ENCODE measurements at places on chromosomes 1 and 21.

- DNase-seq, result no peak
Observed at GRCh38 chr1:119679223-119679622, 31.2 kb upstream of the ZNF697 start.

- DNase-seq, result no peak
Observed at GRCh38 chr1:116106646-116107045, 4.6 kb upstream of the MAB21L3 start.

DNA sequence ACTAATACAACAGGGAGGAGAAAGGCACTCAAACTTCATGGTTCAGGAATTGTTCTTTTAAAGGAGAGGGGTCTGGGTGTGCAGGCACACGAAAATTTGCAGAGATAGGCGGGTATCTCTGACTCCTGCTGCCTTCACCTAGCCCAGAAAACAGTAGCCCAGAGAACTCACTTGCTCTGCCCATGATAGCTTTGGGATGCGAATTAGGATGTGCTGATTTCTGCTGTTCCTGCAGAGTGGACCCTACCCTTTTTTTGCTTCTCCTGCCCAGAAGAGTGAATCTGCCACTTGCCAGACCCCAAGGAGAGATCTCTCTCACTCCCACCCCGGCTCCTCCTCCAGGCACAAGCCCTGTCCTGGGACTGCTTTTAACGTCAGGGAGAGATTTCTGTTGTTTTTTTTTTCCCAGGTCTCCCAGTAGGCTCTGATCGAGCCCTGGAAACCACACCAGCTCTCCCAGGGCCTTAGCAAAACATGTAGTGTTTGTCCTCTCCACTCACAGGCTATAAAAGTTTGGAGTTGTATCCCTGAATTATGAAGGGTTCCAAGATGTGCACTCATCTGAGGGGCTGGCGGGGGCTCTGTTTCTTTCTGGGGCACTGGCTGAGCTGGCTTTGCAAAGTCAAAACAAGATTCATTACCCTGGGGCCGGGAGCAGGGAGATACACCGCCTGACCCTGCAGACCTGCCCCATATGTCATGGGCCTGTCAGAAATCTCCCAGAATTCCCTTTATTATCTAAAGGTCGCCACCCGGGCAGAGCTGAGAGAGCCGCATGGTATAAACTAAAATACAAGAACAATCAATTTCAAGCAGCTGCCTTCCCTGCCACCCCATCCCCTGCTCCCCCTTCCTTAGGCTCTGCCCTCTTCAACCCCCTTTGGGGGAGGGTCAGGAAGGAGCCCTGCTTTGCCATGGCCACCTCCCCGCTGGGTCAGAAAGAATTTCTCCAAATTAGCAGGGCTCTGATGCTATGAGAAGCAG is 17.9 kb downstream of the PLXNA2 start:
- peak; percentile 78 for DNase-seq

- no peak for DNase-seq
Observed at GRCh38 chr1:182406012-182406411, 5.5 kb upstream of the TEDDM1 start.

- peak; percentile 71 for DNase-seq
Observed at GRCh38 chr1:203556047-203556851, 62.3 kb downstream of the OPTC start.

GRCh38 chr1:6053206-6053546 is 7.5 kb downstream of the KCNAB2 start:
- DNase-seq, result no peak

DNA sequence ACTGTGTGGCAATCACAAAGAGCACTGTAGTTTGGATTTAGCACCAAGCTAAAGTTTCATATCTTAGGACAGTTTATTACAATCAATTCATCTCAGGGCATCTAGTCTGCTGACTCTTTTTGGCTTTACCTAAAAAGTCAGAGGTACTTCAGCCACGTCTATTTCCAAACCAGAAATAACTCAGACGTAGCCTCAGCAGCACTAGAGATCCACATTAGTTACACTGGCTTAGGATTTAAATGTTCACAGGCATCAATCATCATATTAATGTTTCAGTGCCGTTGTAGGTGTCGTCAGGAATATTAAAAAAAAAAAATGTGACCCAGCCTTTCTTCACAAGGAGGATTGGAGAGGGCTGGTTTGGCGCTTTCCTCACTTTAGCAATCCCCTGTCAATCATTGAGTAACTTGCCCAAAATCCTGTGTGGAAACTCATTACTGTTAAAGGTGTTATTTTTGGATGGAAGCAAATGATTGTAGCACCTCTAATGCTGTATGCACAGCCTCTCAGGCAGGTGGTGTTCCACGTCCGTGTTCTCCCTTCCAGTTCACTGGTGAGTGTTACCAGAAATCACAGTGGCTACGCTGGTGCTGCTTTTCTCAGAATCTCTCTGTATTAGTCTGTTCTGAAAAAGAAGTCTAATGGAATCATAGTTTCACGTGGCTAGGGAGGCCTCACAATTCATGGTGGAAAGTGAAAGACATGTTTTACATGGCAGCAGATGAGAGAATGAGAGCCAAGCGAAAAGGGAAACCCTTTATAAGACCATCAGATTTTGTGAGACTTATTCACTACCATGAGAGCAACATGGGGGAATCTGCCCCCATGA is 45.4 kb downstream of the NEK7 start:
- no peak for DNase-seq

- no peak for DNase-seq
Observed at GRCh38 chr1:51962486-51963356, 27.8 kb downstream of the RAB3B start.

DNA sequence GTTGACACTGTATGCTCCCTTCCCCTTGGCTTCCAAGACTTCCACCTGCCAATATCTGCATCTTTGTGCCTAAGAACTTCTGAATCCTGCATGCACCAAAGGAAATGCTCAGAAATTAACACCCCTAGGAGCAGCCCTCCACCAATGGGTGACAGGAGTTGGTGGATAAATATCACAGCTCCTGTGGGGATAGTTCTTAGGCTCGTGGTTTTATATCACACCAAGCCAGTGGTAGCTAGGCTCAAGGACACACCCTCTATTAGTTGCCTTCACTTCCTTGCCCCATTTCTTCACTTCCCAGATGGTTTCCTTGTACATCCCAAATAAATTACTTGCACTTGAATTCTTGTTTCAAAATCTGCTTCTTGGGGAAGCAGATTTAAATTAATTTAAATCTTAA is 16.9 kb upstream of the CDC14A start:
- no peak for DNase-seq

GRCh38 chr1:214473387-214473786 is 78.0 kb downstream of the PTPN14 start:
- no peak for DNase-seq

DNA sequence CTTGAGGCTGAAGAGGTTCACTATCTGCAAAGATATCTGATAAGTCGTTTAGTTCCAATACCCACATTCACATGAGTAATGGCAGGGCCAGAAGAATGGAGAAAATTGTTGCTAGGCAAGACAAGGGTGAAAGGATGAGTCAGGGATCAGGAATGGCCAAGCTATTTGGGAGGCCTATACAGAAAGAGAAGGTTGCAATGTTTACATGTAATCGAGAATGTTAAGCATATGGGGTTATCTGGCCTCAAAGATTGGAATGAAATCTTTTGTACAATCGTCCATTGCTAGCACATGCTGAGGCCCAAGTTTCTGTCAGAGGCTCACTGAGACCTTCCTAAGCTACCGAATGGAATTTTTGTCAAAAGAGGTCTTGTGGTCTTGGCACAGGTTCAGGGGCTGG is 299.9 kb upstream of the PLD5 start:
- no peak for DNase-seq

- DNase-seq, result no peak
Observed at GRCh38 chr1:158716335-158716734, 4.2 kb downstream of the OR6K3 start.

DNA sequence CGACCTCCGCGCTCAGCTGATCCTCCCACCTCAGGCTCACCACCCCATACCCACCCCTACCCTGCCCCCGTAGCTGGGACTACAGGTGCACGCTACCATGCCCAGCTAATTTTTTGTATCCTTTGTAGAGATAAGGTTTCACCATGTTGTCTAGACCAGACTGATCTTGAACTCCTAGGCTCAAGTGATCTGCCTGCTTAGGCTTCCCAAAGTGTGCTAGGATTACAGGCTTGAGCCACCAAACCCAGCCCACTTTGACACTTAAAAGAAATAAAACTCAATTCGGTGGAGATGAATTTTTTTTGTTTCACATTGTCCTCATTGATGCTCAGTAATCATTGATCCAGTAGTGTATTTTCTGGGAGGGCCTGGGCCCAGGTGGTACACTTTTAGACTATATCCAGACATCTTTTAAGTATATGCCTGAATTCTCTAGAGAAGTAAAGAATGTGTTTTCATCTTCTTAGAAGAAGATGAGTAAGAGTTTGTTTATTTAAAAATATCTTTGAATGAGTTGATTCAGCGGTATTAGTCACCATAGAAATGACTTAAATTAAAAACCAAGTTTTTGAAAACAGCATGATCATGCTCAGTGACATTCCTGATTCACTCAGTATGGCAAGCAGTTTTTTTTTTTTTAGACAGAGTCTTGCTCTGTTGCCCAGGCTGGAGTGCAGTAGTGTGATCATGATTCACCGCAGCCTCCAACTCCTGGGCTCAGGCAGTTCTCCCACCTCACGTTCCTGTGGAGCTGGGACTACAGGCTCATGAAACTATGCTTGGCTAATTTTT is 57.8 kb downstream of the EPB41 start:
- no peak for DNase-seq

GRCh38 chr21:33734291-33734690 is 92.0 kb downstream of the ITSN1 start:
- no peak for DNase-seq

DNA sequence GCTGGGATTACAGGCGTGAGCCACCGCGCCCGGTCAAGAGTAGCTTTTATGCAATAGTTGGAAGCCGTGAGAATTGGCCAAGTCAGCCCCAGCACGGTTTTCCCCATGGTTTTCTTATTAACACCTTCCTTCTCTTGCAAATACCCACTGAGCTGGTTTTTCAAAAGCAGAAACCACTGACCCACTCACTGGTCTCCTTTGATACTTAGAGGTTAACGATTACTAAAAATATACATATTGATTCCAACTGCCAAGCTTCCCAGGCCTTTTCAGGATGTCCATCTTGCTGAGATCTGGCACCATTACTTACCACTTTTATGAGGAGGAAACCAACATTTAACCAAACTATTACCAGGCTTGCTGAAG is 25.9 kb upstream of the TARDBP start:
- no peak for DNase-seq

- DNase-seq, result no peak
Observed at GRCh38 chr1:208025031-208025430, 114.1 kb upstream of the CD34 start.

DNA sequence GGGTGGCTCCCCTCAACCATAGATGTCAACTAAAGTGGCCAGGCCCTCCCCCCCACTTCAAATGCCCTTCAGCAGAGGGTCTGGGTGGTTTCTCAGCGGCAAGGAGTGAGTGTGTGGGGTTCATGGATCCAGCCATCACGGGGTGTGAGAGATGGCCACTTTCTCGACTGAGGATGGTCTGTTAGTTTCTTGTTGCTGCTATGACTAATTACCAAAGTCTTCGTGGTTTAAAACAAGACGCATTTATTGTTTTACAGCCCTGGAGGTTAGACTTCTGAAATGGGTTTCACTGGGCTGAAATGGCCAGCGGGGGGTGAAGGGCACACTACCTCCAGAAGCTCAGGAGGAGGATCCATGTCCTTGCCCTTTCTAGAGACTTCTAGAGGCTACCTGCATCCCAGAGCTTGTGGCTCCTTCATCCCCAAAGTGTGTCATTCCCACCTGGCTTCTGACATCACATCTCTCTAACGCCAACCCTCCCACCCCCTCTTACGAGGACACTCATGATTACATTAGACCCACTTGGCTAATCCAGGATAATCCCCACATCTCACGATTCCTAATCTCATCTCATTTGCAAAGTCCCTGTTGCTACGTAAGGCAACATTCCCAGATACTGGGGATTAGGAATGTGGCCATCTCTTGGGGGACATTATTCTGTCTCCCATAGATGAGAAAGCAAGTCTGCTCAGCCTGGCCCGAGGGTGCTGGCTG is 53.0 kb downstream of the EPHB2 start:
- no peak for DNase-seq

GRCh38 chr1:27520651-27521050 is 30.7 kb upstream of the WASF2 start:
- DNase-seq, result no peak

- no peak for DNase-seq
Observed at GRCh38 chr1:71362691-71363090, 281.9 kb upstream of the ZRANB2 start.

DNA sequence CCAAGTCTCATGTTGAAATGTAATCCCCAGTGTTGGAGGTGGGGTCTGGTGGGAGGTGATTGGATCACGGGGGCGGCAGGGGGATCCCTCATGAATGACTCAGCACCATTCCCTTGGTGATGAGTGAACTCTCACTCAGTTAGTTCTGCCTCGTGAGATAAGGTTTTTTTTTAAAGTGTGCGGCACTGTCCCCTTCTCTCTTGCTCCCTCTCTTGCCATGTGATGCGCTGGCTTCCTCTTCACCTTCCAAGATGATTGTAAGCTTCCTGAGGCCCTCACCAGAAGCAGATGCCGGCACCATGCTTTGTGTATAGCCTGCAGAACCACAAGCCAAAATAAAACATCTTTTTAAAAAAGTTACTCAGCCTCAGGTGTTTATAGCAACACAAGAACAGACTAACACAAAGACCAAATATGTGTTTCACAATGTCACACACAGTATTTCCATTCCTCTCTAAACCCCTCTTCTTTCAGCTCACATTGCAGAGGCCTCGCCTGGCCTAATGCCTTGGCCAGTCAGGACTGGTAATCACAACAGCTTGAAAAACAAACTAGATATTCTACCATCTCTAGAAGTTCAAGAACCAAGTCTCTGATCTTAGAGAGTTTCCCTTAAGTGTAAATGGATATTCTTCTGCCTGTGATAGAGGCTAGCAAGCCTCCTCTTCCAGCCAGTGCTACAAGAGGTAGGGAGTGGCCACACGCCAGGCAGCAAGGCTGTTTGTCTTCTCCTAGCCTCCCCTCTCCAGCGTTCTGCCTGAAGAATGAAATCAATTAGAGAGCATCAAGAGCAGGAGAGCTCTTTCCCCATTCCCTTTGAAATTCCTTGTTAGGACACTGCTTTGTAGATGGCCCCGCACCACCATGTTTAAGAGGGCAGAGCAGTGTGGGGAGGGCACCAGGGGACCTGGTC is 19.6 kb upstream of the RAP1A start:
- DNase-seq, result no peak

- no peak for DNase-seq
Observed at GRCh38 chr1:156281281-156281680, 1.3 kb downstream of the SMG5 start.

All from nephron progenitor cell (in vitro differentiated cells).